ENCODE measurements at places on chromosomes 7 and 10. TPM values are rescaled to one million over a fixed set of nuclear protein-coding genes. Genes with fewer than 3 reads are reported as not detected.
A peak's percentile ranks its signal among the peaks of the same experiment; 100 is the strongest.

Gene MORN4
- total RNA-seq: 9.0 TPM

Gene RNLS
- total RNA-seq: 7.0 TPM

GRCh38 chr10:123007558-123008354 lies 839 bp downstream of the IKZF5 start:
- DNase-seq: no peak
- H3K27ac ChIP-seq: peak overlapping the region; percentile 99
- no peaks in the 10 kb centered on the region for H3K27me3 ChIP-seq
- H3K4me3 ChIP-seq: peak overlapping the region; percentile 100

- peaks cover 48% of the 10 kb centered on the region for H3K4me1 ChIP-seq
- no peak for DNase-seq
- H3K27ac ChIP-seq: no peak overlapping the region
- H3K4me3 ChIP-seq: peak overlapping the region; percentile 43
- no peaks in the 10 kb centered on the region for H3K36me3 ChIP-seq
- peaks cover 50% of the 10 kb centered on the region for H3K27me3 ChIP-seq
Measured at GRCh38 chr7:26534649-26535482, 243.2 kb downstream of the SNX10 start.

- no peak overlapping the region for H3K4me3 ChIP-seq
- no peak for DNase-seq
- no peaks in the 10 kb centered on the region for H3K4me1 ChIP-seq
- H3K27me3 ChIP-seq: peaks cover 4% of the 10 kb centered on the region
- no peaks in the 10 kb centered on the region for H3K36me3 ChIP-seq
Measured at GRCh38 chr7:36591636-36592035, 132.7 kb downstream of the AOAH start.

GRCh38 chr10:25972631-25973030 lies 38.6 kb downstream of the MYO3A start:
- H3K27me3 ChIP-seq: no peaks in the 10 kb centered on the region
- no peak overlapping the region for H3K4me3 ChIP-seq
- no peak for DNase-seq
- no peaks in the 10 kb centered on the region for H3K36me3 ChIP-seq
- H3K27ac ChIP-seq: no peak overlapping the region
